CD4-positive, alpha-beta T cell treated with Interleukin-1 beta for 1 hour (primary cell): ENCODE measurements at places on chromosomes 2 and 18.

DNA sequence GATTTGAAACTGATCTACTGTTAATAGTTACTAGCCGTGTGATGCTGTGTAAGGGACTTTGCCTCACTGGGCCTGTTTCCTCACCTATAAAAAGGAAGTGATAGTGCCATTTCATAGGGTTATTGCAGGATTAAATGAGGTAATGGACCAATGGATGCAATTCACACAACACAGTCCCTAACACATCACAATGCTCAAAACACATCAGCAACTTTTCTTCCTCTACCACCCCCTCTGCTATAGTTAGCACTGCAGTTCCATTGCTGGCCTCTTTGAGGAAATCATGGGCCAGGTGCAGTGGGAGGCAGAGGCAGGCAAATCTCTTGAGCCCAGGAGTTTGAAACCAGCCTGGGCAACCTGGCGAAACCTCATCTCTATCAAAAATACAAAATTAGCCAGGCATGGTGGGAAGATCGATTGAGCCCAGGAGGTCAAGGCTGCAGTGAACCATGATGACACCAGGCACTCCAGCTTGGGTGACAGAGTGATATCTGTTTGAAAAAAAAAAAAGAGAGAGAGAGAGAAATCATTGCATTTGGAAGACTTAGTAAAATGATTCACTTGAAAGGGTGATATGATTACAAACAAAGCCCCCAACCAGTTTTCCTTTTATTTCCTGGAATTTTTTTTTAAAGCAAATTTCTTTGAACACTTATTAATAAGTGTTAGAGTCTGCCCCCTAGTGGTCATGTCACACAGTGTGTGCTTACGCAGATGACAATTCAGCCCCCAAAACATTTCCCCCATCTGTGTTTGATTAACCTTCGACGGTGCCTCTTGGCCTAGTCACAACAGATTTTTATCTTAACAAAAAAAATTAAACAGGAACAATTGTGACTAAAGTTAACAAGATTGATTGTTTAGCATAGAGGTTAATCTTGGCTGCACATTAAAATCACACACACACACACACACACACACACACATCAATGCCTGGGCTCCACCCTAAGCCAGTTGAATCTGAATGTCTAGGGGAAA is 88.6 kb upstream of the BCL11A start:
- DNase-seq = no peak

DNA sequence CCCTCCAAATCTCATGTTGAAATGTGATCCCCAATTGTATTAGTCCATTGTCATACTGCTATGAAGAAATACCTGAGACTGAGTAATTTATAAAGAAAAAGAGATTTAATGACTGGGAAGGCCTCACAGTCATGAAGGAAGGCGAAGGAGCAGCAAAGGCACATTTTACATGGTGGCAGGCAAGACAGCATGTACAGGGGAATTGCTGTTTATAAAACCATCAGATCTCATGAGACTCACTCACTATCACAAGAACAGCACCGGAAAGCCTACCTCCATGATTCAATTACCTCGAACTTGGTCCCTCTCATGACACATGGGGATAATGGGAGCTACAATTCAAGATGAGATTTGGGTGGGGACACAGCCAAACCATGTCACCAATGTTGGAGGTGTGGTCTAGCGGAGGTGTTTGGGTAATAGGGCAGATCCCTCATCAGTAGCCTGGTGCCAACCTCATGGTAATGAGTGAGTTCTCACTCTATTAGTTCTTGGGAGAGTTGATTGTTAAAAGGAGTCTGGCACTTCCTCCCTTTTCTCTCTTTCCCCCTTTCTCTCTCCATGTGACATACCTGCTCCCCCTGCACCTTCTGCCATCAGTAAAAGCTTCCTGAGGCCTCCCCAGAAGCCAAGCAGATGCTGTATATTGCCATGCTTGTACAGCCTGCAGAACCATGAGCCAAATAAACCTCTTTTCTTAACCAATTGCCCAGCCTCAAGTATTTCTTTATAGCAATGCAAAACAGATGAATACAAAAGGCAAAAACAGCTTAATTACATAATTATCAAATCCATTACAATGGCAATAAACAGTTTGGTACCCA is 14.5 kb upstream of the FN1 start:
- DNase-seq = no peak

GRCh38 chr2:239606741-239607516 is 206.1 kb upstream of the HDAC4 start:
- DNase-seq = no peak

DNA sequence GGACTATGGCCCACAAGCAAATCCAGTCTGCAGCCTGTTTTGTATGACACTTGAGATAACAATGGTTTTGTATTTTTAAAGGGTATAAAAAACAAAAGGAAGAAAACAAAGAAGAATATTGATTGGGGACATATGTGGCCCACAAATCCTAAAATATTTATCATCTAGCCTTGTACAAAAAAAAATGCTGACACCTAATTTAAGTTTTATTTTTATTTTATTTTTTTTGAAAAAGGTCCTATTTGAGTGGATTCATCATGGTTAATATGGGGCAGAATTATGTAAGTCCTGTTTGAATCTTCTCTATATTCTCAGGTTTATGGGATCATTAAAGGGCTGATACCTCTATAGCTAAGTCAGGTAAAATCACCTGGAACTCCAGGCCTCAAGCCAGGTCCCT is 525.7 kb downstream of the LRP1B start:
- no peak for DNase-seq

DNA sequence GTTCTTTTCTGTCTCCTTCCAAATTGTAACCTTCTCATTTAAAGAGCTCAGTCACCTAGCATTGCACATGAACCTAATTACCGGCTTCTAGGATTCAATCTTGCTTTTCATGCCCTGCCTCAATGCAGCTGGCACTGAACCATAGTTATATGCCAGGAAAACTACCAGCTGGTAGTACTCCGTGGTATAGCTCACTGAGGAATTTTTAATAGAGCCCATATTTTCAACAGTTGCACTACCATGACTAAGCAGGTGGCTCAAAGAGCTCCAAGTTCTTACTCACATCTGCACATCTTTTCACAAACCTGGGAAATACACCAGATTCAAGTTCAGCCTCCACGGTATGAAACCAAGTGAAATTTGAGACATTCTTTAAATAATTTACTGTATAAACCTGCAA is 363.5 kb downstream of the GRB14 start:
- DNase-seq = no peak

GRCh38 chr2:190069936-190070696 is 7.6 kb upstream of the MSTN start:
- DNase-seq = no peak

DNA sequence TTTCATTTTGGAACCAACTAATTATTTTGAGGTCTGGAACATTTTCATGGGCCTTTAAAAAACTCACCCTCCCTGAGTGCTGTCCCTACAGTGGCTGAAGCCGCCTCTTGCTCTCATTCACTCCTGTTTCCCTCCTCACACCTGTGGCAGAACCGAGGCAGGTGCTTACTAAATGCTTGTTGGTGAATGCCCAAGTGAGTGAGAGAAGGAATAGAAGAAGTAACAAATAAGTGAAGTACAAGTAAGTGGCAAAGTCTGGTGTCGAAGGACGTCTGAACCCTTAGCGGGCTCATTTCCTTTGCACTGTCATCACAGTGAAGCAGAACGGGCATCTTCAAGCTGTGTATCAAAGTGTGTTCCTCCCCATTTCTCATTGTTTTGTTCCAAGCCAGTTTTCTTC is 135.2 kb downstream of the RHBDD1 start:
- no peak for DNase-seq

- DNase-seq = no peak
Observed at GRCh38 chr18:49621717-49622351, 60.0 kb downstream of the LIPG start.

DNA sequence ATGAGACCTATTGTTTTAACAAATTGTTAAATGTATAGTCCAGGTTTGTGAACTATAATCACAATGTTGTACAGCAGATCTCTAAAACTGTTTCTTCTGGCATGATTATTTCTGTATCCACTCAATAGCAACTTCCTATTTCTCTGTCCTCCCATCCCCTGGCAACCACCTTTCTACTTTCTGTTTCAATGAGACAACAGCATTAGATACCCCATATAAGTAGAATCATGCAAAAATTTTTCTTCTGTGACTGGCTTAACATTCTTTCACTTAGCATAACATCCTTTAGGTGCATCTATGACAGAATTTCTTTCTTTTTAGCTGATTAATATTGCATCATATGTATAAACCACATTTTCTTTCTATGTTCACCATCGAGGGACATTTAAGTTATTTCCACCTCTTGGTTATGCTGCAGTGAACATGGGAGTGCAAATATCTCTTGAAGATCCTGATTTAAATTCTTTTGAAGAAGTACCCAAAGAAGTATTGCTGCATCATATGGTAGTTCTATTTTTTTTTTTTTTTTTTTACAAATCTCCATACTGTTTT is 713.5 kb downstream of the LRP1B start:
- no peak for DNase-seq

DNA sequence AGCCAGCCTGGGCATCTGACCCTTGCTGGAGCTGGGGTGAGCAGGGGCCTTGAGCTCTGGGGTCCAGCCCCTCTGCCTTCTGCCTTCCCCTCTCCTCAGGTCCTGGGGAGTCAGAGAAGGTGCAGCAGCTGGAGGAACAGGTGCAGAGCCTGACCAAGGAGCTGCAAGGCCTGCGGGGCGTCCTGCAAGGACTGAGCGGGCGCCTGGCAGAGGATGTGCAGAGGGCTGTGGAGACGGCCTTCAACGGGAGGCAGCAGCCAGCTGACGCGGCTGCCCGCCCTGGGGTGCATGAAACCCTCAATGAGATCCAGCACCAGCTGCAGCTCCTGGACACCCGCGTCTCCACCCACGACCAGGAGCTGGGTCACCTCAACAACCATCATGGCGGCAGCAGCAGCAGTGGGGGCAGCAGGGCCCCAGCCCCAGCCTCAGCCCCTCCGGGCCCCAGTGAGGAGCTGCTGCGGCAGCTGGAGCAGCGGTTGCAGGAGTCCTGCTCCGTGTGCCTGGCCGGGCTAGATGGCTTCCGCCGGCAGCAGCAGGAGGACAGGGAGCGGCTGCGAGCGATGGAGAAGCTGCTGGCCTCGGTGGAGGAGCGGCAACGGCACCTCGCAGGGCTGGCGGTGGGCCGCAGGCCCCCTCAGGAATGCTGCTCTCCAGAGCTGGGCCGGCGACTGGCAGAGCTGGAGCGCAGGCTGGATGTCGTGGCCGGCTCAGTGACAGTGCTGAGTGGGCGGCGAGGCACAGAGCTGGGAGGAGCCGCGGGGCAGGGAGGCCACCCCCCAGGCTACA is 3.8 kb downstream of the EMILIN1 start:
- no peak for DNase-seq

DNA sequence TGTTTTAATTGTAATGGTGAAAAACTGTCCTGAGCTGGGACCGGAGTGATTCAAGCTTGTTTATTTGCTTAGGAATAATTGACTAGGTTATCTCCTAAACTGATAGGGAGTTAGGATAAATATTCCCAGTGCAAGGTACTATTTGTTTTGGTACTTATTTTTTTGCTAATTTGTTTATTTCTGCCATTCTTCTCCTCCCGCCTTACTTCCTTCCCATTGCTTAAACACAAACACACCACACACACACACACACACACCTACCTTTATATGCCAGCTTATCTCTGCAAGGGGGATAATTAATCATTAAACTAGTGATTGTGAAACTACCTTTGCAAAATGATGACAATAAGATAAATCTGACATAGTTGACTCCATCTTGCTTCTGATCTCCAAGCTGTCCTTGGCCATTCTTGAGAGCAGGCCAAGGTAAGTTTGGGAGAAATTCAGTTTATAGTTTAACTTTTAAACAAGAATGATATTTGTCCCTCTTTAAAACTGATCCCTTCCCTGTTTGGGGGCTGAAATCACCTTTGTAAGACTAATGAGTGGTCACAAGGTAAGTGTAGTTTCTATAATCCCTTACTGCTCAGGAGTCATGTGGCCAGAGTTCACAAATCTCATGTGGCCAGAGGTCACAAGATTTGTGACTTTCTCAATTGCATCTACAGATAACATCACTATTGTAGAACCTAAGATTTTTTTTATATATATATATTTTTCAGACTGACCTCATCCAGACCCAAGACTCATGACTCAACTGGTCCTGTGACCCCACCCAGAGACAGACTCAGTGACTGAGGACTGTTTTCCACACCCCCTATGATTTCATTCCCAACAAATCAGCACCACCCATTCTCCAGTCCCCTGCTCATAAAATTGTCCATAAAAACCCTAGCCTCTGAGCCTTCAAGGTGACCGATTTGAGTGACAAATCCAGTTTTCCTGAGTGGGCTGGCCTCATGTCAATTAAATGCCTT is 83.1 kb upstream of the LRRTM4 start:
- DNase-seq = no peak

- no peak for DNase-seq
Observed at GRCh38 chr2:20165677-20166509, 59.0 kb downstream of the SDC1 start.

DNA sequence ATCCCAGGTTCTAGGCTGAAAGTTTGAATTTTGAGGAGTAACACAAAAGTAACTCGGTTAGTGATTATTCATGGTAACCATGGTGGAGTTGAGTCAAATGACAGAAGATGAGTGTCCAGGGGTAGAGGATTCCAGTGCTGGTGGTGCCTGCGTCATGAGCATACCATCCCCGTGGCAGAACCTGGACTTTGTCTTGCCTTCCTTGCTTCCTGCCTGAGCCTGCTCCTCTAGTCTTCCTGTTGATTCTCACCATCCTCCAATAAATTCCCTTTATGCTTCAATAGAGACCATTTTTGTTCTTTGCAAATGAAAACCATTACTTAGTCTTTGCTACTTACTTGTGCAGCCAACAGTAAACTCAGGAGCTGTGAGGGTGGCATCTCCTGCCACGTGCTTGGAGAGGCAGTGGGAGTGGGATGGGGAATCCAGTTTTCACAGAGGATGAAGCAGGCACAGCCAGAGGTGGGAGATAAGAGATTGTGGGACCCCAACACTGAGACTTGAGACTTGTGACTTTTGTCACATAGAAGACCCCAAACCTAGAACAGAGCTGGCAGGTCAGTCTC is 4.1 kb upstream of the YES1 start:
- DNase-seq = no peak

DNA sequence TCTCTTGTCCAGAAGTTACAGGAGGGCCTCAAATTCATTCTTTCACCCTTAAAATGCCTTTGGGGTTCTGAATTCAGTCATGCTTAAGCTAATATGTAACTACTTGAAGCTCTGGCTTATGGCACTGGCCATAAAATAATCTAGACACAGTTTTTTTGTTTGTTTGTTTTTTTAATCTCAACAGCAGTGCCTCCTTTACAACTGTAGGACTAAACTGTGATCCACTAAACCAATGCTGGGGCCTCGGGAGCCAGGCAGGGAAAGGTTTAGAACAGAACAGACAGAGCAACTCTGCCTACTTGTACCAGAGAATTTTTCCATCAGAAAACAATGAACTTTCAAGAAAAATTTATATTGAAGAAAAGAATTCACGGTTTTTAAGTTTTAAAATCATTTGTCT is 1.7 kb downstream of the STAM2 start:
- DNase-seq = no peak

GRCh38 chr2:199975273-199975895 is 20.0 kb downstream of the MAIP1 start:
- DNase-seq = no peak

- no peak for DNase-seq
Observed at GRCh38 chr2:74584088-74584645, 29.6 kb downstream of the DOK1 start.

- no peak for DNase-seq
Observed at GRCh38 chr2:108355906-108356734, 21.6 kb upstream of the SULT1C4 start.

- peak; percentile 21 for DNase-seq
Observed at GRCh38 chr18:35041815-35042387, 688 bp downstream of the MAPRE2 start.

- DNase-seq = no peak
Observed at GRCh38 chr2:178514664-178515063, 34.4 kb downstream of the PLEKHA3 start.

GRCh38 chr2:165897726-165898125 is 55.9 kb downstream of the TTC21B start:
- DNase-seq = peak; percentile 18
